Suprapubic skin (tissue), 4 donors: ENCODE measurements at places on chromosomes 7 and 10. TPM values are rescaled to one million over a fixed set of nuclear protein-coding genes. Genes with fewer than 3 reads are reported as not detected.

The NPSR1 gene
- total RNA-seq: not detected

The CALHM3 gene
- total RNA-seq: not detected

The AKR1D1 gene
- 0.39 TPM for total RNA-seq

The GRM8 gene
- total RNA-seq: not detected

The C10orf62 gene
- not detected for total RNA-seq

The TUBB8 gene
- not detected for total RNA-seq

The FGFR2 gene
- total RNA-seq: 180 TPM
